ENCODE measurements at places on chromosomes 7 and 10.
A peak's percentile ranks its signal among the peaks of the same experiment; 100 is the strongest.

GRCh38 chr7:73395538-73396503, 37.8 kb upstream of the FZD9 start:
- no peak for DNase-seq

- no peak for DNase-seq
Measured at GRCh38 chr10:103680869-103681236, 174.5 kb downstream of the SH3PXD2A start.

- DNase-seq = no peak
Measured at GRCh38 chr7:82258181-82258580, 185.4 kb downstream of the CACNA2D1 start.

DNA sequence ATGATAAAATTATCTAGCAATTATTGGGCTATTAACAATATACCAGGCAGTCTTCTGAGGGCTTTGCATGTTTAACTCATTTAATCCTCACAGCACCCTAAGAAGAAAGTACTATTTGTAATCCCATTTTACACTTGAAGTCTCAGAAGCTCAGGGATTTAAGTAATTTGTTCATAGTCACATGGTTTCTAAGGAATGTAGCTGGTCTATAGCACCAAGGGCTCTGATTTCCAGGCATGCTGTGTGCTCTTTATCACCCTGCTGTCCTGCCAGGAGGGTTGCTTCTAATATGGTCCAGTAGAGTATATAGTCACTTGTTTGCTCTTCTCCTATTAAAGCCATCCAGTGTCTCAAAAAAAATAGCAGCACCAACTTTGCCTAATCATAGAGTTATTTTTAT, 417.2 kb downstream of the PLXDC2 start:
- no peak for DNase-seq

DNA sequence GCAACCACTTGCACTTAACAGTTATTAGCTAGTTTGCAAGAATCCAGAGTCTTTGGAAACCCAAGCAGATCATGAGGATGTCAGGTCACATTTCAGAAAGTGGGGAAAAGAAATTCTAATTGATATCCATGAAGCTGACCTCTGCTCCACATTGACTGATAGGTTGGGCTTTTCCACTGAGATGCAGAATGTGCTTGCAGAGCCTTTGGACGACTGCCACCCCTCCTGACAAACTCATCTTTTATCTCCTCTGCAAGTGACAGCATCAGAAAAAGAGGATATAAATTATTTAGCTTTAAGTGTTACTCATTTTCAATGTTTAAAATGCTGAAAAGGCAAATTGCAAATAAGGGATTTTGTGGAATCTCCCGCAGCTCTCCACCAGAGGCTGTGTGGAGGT, 75.3 kb downstream of the C10orf90 start:
- DNase-seq = no peak

- peak; percentile 75 for DNase-seq
Measured at GRCh38 chr7:137656227-137656849, 190.4 kb downstream of the DGKI start.

- DNase-seq = no peak
Measured at GRCh38 chr10:85448716-85449115, 917.9 kb downstream of the GRID1 start.

DNA sequence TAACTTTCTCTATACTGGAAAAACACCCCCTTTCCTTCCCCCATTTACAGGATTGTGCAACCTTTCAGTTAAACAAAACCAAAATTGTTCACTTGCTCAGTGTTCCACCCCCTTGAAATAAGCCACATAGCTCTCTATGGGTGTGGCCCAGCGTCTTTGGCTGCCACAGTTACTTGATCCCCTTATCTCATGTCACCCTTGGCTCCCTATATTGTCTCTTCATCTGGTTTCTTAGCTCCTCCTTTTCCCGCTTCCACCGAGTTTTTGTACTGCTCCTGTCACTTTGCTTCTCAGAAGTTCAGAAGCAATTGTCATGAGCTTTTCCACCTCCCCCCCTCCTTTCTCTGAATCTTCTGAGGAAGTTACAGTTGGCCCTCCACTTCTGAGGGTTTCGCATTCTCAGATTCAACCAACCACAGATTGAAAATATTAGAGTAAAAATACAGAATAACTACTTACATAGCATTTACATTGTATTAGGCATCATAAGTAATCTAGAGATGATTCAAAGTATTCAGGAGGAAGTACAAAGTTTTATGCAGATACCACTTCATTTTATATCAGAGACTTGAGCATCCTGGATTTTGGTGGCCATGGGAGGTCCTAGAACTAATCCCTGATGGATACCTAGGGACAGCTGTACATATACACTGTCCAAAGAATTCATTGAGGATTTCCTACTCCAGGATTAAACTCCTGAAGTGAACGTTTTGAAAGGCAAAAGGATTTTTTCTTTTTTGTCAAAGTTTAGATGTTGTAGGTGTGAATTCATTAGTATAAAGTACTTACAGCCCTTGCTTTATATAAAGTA, 60.4 kb downstream of the ADD3 start:
- peak; percentile 20 for DNase-seq

- DNase-seq = no peak
Measured at GRCh38 chr10:6170638-6171037, 32.1 kb upstream of the PFKFB3 start.

GRCh38 chr7:155298288-155298833, 683 bp downstream of the INSIG1 start:
- no peak for DNase-seq

GRCh38 chr10:100773646-100774045, 28.3 kb downstream of the PAX2 start:
- no peak for DNase-seq

- no peak for DNase-seq
Measured at GRCh38 chr10:46312953-46313352, 26.2 kb downstream of the ANTXRL start.

DNA sequence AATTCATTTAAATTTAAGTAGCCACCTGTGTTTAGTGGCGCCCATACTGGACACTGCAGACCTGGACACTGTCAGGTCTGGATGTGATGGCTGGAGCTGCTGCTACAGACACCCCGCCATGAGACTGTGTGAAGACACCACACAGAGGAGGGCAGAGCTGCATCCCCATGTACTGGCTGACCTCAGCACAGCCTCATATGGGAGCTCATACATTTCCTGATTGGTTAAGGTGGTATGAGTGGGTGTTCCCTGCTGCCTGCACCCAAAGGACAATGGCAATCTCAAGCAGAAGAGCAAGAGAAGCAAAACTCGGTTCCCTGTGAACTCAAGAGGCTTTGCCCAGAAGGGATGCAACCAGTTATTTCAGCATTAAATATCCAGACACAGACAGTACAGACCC, 60.0 kb downstream of the DLG5 start:
- DNase-seq = no peak

- DNase-seq = no peak
Measured at GRCh38 chr10:129860396-129860795, 103.7 kb downstream of the EBF3 start.

- DNase-seq = no peak
Measured at GRCh38 chr7:112770051-112770450, 20.1 kb downstream of the TMEM168 start.

- no peak for DNase-seq
Measured at GRCh38 chr7:158029509-158029908, 558.1 kb downstream of the PTPRN2 start.

DNA sequence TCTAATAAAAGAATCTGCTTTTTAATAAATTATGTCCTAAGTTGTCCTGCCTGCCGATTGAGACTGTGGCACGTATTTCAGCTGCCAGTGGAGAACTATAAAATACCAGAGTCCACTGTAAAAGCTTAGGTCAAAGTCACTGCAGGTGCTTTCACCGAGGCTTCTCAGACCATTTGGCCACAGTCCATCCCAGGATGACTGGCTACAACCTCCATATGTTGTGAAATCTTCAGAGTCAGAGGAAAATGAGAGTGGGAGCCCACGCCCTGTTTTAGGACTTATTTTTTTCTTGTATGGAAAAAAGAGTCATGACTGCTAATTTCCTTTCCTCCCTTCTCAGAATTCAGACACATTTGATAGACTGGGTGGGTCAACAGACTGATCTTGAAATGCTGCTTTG, 182.9 kb downstream of the ANK3 start:
- DNase-seq = no peak

DNA sequence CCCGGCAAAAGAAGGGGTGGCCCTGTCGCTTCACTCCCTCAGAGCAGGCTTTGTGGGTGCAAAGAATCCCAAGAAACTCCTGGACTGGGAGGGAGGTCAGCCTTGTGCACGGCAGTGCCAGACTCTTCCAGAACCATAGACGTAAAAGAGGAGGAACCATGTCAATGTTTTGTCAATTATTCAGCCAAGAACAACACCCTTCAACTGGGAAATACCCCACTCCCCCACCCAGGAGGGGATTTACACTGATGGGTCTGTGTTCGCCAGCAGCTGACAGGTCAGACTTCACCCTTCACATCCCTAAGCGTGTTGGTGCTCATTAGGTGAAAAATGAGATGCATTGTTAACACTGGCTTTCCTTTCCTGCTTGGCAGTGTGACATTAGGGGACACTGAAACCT, 116.8 kb upstream of the BMPER start:
- no peak for DNase-seq

- no peak for DNase-seq
Measured at GRCh38 chr10:133459454-133460207, 5.9 kb downstream of the SCART1 start.

GRCh38 chr7:142111499-142111898, at the start of gene MGAM2:
Gene MGAM2, plus strand, starts transcription at chr7:142111718. Its CDS starts 5,156 bp downstream, at chr7:142116874.
- DNase-seq = peak; percentile 55

DNA sequence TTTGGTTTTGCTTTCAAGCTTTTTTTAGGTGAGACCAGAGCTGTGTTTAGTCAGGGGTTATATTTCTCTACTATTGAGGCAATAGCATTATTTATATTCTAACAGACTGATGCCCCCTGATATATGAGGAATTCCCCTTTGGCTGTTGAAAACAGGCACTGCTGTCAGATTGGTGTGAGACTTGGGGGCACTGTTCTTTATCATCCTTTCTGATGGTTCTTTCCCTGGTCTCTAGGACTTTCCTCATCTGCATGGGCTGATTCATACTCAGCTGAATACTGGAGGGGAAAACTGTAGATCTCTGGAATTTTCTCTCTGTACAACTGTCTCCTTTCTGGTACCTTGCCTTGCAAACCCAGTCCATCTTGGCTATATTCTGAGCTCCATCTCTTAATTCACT, 10.0 kb upstream of the ICA1 start:
- DNase-seq = no peak

- peak; percentile 43 for DNase-seq
Measured at GRCh38 chr7:37234928-37235327, 213.7 kb downstream of the ELMO1 start.

DNA sequence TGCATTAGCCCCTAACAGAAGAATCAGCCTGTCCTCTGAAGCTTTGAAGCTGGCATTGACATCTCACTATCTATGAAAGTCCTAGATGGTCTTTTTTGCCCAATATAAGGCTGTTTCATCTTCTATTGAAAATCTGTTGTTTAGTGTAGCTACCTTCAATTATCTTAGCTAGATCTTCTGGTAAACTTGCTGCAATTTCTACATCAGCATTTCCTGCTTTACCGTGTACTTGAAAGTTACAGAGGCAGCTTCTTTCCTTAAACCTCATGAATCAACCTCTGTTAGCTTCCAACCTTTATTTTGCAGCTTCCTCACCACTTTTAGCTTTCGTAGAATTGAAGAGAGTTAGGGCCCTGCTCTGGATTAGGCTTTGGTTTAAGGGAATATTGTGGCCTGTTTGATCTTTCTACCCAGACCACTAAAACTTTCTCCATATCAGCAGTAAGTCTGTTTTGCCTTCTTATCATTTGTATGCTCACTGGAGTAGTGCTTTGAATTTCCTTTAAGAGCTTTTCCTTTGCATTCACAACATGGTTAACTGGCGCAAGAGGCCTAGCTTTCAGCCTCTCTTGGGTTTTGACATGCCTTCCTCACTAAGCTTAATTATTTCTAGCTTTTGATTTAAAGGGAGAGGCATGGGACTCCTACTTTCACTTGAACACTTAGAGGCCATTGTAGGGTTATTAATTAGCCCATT, 32.5 kb downstream of the ARID5B start:
- no peak for DNase-seq

DNA sequence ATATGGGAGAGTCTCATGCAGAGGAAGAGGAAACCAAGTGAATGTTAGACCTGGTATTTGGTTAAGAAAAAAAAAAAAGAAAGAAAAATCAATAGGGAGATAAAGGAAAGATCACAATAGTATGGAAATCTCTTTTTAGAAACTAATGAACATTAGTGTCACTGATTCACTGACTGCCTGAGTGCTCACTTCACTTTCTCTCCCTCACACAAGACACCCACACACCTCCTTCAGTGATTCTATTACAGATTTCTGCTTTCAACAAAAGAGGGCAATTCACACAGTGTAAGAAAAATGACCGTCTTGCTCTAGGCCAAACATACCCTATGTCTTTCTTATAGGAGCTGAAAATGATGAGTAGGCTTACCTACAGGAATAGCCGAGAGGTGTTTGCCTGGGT, 6.0 kb downstream of the GPR158 start:
- no peak for DNase-seq
